CD4-positive, alpha-beta T cell treated with Interleukin-4 for 1 hour (primary cell): ENCODE measurements at places on chromosomes 3 and 15.

GRCh38 chr15:77832874-77833273 lies 200.2 kb upstream of the LINGO1 start:
- no peak for DNase-seq

- no peak for DNase-seq
Measured at GRCh38 chr3:45644063-45644790, 45.0 kb upstream of the SACM1L start.

DNA sequence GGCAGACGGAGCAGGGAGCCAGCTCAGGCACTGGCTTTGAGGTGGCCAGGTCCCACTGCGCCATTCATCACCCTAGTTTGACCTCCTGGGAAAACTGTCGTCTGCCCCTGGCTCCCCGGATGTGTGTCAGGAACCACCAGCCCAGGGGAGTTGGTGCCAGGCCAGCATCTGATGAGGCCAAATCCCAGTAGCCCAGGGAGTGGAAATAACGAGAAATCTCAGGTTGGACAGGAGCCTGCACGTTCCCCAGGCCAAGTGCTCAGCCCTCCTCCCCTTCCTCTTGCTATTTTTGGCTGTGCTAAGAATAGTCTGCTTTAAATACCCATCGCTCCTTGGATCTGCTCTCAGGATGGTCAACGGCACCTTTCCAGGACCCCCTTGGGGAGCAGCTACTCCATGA lies 93.1 kb upstream of the RPL32 start:
- no peak for DNase-seq

DNA sequence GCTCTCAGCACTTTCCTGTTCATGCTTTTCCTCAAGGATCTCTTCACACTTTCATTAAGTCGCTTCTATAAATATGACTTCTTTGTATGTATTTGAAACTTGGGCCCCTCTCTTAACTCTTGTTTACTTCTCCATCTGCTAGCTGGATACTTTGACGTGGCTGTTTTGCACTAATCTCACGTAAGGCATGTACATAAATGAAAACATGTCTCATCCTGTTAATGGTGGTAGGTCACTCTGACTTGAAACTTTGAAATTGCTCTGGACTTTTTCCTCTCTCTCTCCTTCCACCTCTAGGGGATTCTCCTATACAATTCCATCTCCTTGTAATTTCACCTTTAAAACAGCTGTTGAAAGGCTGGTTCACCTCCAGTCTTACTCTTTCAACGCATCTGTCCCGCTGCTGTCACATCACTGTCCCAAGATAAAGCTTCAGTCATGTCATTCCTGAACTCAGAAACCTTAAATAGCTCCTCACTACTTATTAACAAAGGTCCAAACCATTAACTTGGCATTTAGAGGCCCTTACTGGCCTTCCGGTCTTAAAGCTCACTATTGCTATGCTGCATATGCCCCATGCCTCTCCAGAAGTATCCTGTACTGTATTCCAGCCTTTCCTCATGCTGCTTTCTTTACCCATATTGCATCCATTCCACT lies 1.2 kb downstream of the BLOC1S6 start:
- DNase-seq = no peak

- peak; percentile 81 for DNase-seq
Measured at GRCh38 chr15:94287794-94288246, 56.5 kb downstream of the MCTP2 start.

- DNase-seq = no peak
Measured at GRCh38 chr3:111915905-111916304, 56.8 kb downstream of the PHLDB2 start.

GRCh38 chr15:88998980-88999713 lies 86.0 kb upstream of the MFGE8 start:
- DNase-seq = no peak

DNA sequence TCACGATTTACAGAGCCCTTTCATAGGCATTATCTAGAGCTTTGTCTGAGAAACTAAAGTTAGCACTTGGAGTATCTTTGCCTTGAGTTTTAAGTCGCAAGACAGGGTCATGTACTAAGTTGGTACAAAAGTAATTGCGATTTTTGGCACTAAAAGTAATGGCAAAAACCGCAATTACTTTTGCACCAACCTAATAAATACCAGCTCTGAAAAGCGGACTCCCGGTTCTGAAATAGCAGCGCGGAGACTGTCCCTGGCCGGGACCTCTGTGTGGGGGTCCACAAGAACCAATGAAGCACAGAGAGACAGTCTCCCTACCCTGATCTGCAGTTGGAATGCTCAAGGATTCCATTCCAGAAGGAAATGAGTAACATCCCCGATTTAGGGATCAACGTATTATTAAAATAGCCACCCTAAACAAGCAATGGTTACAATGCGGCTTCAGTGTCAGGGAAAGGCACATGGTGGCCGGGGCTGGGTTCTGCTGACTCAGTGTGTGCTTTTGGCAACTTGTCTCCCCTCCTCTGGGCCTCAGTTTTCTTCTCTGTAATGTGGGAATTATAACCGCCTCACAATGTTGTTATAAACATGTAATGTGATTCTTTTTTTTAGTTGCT lies 150.3 kb upstream of the MCTP2 start:
- DNase-seq = no peak

DNA sequence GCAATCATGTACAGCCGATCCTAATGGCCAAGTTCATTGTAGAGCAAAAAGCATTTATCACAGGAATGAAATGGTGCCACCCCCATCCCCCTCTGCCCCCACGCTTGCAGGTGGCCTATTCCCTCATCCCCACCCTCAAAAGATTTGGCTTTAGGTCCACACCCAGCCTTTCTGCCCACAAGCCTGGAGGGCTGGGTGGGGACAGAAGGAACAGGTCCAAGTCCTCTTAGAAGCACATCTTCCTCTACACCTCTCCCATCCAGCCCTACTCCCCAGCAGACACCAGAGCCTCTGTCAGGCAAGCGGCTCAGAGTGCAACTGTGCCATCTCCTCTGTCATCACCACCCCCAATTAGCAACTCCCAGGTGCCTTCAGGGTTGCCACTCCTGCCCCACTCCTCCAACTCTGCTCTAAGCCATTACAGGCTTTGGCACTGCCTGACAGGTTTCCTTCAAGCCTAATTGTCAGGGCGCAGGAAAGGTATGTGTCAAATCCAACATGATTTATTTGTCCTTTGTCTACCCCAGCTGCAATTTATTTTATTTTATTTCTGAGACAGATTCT lies 49.4 kb downstream of the DAPK2 start:
- DNase-seq = no peak

GRCh38 chr3:171285287-171285686 lies 174.9 kb downstream of the TNIK start:
- DNase-seq = no peak

DNA sequence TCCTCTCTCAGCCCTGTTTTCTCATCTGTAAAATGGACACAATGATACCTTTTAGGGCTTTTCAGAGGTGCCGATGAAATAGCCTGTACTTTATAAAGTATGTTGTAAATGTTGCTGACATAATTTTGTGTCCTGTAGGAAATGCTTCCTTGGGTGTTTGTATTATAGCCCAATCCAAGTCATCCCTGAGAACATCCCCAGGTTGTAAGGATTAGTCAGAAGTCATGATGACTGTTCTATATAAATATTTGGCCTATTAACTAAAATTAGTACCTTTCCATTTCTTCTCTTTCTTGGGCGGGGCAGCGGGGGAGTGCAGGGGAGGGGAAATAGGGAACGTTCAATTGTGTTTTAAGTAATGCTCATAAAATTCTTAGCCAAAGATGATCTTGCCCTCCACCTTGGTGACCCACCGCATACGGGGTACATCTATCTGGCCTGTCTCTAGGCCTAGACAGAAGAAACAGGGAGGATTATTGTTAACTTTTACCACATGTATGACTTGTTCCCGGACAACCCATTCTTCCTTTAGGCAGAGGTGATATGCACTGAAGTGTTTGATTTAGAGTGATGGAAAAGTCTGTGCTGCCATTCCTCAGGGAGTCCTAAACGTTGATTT lies 120.7 kb downstream of the VGLL4 start:
- no peak for DNase-seq

DNA sequence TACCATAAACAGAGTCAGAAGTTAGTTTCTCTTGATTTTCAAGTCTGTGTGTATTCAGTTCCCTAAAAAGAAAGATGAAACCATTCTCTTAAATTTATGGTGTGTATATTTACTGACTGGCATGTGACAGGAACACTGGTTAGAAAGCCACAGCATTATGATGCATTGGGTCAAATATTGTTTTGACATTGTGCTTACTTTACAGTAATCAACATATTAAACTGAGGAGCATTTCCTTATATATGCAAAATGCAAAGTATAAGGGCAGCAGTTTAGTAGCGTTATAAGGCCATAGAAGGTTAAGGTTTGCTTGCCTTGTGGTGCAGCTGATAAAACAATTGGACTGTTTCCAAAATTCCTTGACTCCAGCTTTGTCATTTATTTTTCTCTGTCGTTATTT lies 72.9 kb downstream of the EPHA3 start:
- DNase-seq = no peak

- no peak for DNase-seq
Measured at GRCh38 chr3:21466476-21466875, 284.5 kb downstream of the ZNF385D start.

- no peak for DNase-seq
Measured at GRCh38 chr3:9501226-9501625, 52.4 kb downstream of the LHFPL4 start.

DNA sequence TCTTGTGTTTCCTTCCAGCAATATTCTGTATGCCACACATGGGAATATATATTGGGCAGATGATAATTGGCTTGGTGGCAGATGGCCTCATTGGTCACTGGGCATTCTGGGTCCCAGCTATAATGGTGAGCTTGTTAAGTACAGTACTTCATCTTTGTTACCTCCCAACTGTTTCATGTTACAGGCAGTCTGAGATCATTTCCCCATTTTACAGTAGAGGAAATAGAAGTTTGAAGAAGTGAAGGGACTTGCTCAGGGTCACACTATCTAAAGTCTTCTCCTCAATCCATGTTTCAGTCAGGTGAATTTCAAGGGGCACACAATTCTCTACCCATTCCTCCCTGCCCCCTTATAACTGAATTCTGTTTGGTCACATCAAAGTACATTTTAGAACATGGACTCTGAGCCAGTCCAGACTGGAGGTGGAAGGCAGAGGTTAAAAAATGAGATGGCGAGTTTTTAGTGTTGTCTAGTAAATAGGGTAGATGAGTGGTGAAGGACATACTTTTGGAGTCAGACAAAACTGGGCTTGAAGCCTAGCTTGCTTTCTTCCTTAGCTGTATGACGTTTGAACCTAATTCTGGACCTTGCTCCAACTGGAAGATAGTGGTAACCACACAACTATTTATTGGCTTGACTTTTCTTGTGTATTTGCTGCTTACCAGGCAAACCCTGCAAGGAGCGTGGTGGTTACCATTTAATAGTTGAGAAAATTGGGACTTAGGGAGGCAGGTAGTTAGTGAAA lies 2.5 kb downstream of the EEFSEC start:
- DNase-seq = no peak

- DNase-seq = no peak
Measured at GRCh38 chr3:113906568-113907140, 41.2 kb upstream of the ZDHHC23 start.

GRCh38 chr3:184359610-184360009 lies 1.8 kb downstream of the CLCN2 start:
- no peak for DNase-seq

DNA sequence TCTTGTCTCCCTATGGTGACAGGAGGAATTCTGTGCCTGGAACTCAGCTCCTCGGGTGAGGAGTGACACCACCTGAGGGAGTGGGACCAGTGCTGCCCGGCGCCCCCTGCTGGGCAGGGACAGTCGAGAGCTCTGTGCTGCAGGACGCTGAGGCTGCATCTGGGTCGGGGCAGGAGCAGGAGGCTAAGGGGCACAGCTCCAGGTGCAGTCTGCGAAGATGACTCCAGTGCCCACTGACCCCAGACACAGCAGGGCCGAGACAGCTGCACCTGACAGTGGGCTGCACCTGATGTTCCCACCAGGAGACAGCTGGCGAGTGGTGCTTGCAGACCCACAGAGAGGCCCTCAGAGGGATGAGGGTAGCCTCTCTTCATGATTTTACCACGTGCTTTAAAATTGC lies 152.9 kb downstream of the ATP10A start:
- peak; percentile 25 for DNase-seq

DNA sequence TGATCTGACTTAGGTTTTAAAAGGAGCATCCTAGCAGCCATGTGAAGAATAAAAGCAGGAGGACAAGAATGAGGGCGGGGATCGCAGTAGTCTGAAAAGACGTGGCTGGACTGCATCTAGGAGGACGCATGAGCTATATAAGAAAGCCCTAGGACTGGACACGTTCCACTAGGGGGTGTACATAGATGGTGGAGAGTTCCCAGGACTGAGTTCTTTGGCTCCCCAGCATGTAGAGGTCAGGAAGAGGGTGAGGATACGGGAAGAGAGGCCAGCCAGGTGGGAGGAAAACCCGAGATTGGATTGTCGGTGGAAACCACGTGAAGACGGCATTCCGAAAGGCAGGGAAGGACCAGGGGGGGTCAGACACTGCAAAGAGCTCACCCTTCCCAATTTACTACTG lies 64.2 kb upstream of the CFAP161 start:
- DNase-seq = no peak
